Renal pelvis (tissue), 12 donors: ENCODE measurements at places on chromosomes 7 and 10.
A peak's percentile ranks its signal among the peaks of the same experiment; 100 is the strongest.

DNA sequence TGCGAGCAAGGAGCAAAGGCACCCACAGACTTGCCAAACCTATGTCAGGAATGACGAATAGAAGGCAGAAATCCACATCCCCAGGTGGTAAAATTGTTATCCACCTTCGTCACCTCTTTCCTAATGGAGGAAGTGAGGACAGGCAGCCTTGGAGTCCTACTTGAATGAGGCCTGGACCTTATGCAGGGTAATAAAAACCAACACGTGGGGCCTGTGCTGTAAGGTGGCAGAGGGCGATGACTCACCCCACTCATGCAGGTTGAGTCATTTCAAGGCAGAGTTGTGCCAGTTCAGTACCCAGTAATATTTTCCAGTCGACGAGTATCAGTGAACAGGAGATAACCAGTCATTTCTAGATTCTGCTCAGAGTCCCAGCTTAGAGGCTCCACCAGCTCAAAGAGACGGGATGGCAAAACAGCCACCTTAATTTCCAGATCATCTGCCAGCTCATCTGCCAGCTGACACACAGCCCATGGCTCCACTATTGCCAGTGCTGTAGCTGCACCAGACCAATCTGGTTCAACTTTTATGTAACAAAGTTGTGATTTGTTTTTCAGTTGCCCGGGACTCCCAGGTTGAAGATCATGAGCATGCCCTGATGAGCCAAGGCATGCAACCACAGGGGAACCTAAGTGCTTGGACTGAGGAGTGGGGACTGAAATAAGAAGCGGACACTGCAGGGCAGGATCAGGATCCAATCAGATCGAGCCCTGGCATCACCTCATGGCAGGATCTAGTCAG lies 176.2 kb upstream of the ITGB1 start:
- no peak for DNase-seq

DNA sequence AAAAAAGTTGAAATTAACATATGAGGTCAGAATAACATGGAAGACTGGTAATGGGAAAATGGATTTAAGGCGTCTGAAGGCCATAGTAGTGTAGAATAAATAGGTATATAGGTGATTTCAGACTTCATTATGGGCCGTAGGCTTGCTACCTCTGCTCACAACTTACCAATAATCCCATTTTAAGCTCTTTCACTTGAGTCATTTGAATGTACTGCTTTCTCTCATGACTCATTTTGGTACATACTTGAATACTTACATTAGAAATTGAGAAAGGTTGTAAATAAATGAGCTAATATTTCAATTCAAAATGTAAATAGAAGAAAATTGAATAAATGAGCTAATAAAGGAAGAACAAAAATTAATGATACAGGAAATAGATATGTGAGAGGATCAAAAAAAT lies 42.2 kb upstream of the NEUROD6 start:
- DNase-seq: no peak

DNA sequence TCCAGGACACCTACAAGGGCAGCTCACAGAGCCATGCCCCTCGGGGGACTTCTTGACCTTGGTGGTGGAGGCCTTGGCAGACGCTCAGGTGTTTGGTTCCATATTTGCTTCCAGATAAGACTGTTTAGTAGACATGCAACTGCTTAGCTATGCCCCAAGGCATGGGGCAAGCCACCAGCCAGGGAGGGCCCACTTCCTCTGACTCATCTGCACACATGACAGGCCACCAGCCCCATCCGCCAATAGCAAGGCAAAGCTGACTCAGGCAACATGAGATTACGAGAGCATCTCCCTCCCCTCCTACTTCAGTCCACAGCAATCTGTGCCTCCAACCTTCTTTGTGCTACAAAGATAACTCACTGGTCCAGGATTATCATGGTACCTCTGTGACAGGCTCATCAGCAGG lies 54.9 kb downstream of the KCNMA1 start:
- DNase-seq: no peak

DNA sequence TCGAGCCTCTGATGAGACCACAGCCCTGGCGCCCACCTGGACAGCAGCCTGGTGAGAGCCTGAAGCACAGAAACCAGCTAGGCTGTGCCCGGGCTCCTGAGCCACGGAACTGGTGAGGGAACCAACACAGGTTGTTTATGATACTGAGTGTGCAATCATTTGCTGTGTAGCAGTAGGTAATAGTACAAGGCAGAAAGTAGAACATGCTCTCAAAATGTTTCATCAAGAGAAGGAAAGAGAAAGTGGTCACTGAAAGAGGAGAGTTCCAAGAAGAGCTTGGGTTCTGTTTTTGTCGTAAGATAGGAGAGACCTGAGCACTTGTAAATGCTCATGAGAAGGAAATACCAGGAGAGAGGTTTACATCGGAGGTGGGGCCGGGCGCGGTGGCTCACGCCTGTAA lies 208.2 kb downstream of the FAM107B start:
- DNase-seq: no peak

DNA sequence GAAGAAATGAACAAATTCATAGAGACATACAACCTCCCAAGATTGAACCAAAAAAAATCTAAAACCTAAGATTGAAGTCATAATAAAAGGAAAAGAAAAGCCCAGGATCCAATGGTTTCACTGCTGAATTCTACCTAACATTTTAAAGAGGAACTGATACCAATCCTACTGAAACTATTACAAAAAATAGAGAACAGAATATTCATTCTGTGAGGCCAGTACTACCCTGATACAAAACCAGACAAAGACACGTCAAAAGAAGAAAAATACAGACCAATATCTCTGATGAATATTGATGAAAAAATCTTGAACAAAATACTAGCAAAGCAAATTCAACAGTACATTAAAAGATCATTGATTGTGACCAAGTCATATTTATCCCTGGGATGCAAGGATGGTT lies 128.5 kb upstream of the STEAP1 start:
- DNase-seq: no peak

- DNase-seq: peak; percentile 80
Measured at GRCh38 chr7:130387628-130388403, 7.5 kb downstream of the CPA1 start.

GRCh38 chr10:69292459-69292858 lies 14.2 kb downstream of the HK1 start:
- DNase-seq: no peak
